ENCODE measurements at places on chromosomes 6 and 20. TPM values are rescaled to one million over a fixed set of nuclear protein-coding genes. Genes with fewer than 3 reads are reported as not detected.

The TENT5A gene
- polyA plus RNA-seq, result 0.64 TPM

The FBXL4 gene
- 9.1 TPM for polyA plus RNA-seq

The UBE2V1 gene
- polyA plus RNA-seq, result 44.2 TPM

The OOEP gene
- not detected for polyA plus RNA-seq

The SCUBE3 gene
- polyA plus RNA-seq, result 7.3 TPM

The DPPA5 gene
- polyA plus RNA-seq, result not detected

The CCN6 gene
- polyA plus RNA-seq, result not detected

The WASF1 gene
- polyA plus RNA-seq, result 89.7 TPM

The SLC35D3 gene
- polyA plus RNA-seq, result not detected

The FAM83B gene
- not detected for polyA plus RNA-seq

The ECT2L gene
- not detected for polyA plus RNA-seq

The RAE1 gene
- 134 TPM for polyA plus RNA-seq

The BEND6 gene
- 8.6 TPM for polyA plus RNA-seq

The FABP7 gene
- 27.7 TPM for polyA plus RNA-seq

The MBOAT1 gene
- polyA plus RNA-seq, result not detected

The HLA-DQA1 gene
- polyA plus RNA-seq, result not detected

The COL12A1 gene
- polyA plus RNA-seq, result 0.63 TPM

The RIPOR3 gene
- polyA plus RNA-seq, result not detected
